ENCODE measurements at places on chromosomes 7 and 10.

GRCh38 chr7:12056381-12056780 lies 154.7 kb upstream of the TMEM106B start:
- no peak for DNase-seq

- no peak for DNase-seq
These were observed 9.8 kb upstream of the PLAC9 start for GRCh38 chr10:80122746-80123145.

DNA sequence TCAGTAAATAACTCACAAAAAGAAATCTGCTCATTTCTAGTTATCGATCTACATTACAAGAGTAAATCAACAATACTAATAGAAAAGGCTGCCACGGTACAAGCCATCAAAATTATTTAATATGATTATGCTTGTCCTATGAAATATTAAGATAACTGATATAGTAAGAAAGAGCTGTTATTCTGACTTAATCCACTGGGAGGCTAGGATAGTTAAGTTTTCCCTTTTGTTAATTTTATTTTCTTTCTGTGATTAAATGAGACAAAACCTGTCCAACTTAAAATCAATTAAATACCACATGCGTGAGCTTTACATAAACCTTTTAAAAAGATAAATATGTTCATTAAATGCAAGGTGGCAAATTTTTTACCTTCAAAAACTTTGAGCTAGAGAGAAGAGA lies 114.8 kb downstream of the LMBR1 start:
- no peak for DNase-seq

DNA sequence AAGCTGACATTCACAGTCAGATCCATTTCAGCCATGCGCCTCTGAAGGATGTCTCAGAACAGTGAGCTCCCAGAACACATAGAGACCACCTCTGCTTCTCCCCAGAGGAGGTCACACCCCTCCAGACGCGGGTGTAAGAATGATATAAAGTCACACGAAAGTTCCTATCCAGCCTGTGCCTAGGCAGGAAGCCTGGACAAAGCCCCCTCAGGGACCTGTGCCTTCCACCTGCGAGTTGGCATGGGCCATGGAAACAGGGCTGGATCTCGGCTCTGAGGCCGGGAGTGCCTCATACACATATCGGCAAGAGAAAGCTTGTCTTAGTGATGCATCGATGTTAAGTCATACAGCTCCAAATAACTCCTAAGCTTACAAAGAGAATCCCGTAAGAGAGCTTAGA lies 5.0 kb downstream of the VIPR2 start:
- no peak for DNase-seq

DNA sequence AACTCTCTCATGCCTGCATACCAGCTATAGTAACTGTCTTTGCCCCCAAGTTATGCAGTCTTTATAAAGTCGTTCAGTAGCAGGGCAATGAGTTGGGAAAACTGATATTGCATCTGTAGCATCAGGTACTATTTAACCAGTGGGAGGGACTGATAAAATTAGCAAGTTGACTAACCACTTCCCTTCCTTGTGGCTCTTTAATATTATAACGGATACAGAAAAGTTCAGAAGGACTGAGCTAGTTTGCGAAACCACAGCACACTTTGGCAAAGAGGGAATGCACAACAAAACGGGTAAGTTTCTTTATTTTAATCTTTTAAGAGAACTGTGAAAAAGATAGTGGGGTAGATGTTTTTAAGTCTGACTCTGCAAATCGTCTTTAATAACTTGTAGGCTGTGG lies 205.3 kb upstream of the HDAC9 start:
- no peak for DNase-seq

DNA sequence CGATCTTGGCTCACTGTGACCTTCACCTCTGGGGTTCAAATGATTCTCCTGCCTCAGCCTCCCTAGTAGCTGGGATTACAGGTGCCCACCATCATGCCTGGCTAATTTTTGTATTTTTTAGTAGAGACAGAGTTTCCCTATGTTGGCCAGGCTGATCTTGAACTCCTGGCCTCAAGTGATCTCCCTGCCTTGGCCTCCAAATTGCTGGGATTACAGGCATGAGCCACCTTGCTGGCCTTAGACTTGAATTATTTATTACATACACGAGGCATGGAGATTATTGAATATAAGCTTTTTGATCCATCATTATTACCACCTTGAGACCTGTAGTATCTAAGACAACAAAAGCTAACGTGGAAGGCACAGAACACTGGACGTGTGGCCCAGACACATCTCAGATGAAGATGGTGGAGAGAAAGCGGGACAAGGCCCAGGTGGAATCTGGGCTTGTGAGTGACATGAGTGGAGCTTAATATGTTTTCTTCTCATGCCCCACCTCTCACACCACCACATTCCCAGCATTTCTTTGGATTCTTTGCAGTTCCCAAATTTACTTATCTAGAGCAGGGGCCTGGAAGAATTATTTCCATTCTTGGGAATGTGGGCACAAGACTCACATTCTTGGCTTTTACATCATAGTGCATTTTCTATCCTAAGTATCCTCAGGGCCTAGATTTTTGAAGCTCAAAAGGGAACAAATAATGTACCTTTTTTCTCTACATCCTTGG lies 76.6 kb downstream of the SUGCT start:
- DNase-seq: no peak

GRCh38 chr10:89921403-89921802 lies 220.0 kb downstream of the KIF20B start:
- no peak for DNase-seq

GRCh38 chr7:25173184-25173583 lies 48.1 kb upstream of the CYCS start:
- DNase-seq: no peak

- DNase-seq: no peak
These were observed 36.3 kb downstream of the ARHGAP22 start for GRCh38 chr10:48568546-48568945.

DNA sequence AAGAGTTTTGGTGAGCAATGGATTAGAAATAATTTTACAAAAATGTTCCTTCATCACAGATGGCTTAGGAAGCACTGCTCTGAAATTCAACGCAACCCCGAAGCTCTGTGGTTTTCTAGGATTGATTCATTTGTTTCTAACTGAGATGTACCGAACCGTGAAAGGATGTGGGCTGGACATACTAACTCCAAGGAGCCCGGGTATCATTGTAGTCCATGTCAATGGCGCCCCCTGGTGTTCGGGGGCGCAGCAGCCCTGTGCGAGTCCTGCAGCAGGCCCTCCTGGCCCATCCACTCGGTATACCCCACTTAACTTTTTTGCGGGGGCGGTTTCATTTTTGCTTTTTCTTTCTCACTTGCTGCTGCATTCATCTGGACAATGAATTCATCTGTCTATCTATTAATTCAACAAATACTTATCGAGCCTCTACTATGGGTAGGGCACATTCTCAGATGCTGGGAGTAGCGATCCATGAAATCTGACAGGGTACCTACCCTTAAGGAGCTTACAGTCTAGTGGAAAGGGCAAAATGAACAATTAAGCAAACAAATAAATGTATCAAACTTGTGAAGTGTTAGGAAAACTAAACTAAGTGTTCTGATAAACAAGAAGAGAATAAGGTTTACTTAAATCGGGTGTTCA lies 25.2 kb upstream of the ITPRID1 start:
- peak; percentile 1 for DNase-seq

DNA sequence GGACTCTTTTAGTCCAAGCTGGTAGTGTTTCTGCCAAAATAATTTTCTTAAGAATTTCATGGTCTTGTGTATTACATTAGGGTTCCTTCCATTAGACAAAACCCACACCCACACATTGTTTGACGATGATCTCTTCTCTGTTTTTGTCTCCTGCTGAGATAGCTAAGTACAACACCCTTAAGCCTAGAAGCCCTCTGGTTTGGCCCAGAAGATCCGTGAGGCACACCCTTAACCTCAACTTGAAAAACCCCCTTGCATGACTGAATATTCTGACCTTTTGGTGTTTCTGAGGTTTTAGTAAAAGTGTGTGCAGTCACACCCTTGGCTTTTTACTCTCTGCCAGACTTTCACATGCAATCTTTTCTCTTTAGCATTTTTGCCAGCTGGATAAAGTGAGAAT lies 29.3 kb upstream of the ERCC6 start:
- DNase-seq: no peak

DNA sequence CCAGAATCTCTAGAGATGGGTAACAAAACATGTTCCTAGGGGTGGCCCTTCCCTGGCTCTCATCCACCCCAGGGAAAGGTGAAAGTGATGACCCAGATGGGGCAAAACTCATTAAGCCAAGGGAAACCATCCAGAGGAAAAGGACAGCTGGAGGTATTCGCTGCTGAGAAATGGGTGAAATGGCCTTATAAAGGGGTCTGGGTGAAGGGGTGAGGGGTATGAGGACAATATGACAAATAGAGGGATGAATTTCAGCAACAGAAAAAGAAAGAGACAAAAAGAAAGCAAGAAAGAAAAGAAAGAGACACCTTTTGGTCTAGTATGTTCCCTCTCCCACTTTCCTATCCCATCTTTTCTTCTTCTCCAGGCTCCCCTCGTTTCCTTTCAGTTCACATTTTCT lies 26.6 kb downstream of the ARHGAP21 start:
- no peak for DNase-seq

- no peak for DNase-seq
These were observed 142.8 kb upstream of the PHYHIPL start for GRCh38 chr10:59033622-59034021.

GRCh38 chr7:28643188-28643569 lies 230.9 kb downstream of the CREB5 start:
- DNase-seq: no peak

- peak; percentile 5 for DNase-seq
These were observed 534 bp downstream of the UBE3C start for GRCh38 chr7:157139111-157139809.

DNA sequence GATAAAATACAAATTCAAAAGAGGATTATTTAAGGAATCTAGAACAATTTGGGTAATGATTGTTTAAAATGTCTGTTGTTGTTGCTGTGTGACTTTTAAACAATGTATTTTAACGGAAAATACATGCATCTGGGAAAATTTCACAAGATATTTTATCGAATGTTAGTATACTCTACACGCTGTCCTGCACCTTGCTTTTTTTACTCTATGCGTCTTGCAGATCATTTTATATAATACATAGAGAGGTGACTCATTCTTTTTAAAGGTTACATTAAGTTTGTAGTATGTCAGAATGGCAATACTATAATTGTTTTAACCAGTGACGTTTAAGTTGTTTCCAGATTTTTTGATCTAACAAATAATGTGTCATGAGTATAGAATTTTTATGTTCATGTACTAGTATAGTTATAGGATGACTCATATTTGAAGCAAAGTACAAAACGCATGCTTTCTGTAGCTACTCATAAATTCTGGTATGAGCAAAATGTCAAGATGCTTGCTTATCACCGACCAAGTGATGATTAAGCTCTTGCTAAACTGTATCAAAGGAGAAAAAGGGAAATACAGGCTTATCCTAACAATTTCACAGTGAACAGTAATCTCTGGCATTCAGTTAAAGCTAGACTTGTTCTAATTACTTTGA lies 4.9 kb downstream of the DKK1 start:
- DNase-seq: no peak

- no peak for DNase-seq
These were observed 57.9 kb upstream of the FAM133B start for GRCh38 chr7:92648067-92648466.

DNA sequence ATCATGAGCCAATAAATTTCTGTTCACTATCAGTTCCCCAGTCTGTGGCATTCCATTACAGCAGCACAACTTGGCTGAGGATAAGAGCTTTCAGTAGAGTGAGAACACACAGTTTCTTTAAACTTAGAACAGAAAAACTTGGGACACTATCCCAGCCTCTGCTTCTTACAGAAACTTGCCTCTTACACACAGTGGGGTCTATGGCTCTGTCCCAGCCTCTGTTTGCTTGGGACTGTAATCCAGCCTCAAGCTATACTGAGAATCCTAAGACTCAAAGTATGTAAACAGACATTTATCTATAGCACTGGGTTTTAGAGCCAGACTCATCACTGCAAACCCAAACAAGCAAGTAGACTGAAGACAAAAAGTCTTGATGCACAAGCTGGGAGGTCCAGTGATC lies 355.8 kb upstream of the VSTM2A start:
- no peak for DNase-seq

DNA sequence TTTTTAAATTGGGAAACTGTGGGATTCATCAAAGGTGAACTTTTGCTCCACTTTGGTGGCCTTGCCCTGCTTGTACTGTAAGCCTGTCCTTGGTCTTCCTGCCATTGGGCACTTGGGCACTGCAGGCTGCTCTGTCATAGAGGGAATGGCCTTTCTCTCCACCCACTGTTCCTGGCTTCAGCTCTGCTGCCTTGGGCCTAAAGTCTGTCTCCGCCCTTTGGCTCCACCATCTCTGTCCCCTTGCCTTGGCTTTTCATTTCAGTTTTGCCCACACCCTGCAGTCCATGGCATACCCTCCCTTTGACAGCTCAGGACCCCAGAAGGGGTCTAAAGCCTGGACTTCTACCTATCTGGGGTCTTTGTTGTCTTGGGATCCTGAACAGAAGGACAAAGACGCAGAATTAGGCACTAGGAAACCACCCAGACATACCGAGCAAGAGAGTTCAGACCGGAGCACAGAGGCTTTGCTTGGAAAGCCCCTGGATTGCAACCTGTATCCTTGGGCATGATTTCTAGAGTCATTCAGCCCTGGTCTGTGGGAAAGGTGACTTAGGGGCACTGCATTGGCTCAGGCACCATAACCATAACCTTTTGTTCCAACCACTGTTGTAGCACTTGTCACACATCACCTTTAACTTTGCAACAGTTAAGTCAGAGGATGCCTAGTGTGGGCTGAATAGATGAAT lies 5.2 kb upstream of the ARHGAP22 start:
- no peak for DNase-seq

GRCh38 chr10:121862649-121863048 lies 65.2 kb downstream of the ATE1 start:
- DNase-seq: no peak

DNA sequence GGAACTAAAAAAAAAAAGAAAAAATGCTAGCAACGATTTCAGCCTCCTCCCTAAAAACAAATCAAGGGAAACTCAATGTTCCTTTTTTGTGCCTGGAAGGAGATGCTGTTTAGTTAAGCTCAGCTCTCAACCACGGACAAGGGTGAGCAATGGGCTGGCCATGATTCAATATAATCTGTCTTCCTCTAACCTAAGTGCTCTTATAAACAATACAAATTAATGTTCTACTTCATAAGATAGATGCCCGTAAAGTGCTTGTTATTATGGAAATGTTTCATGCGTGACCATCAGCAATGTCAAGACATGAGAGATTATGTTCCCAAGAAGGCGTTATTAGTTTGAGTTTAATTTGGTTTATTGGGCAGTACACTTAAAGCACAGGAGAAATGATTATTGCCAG lies 320.3 kb downstream of the SFMBT2 start:
- no peak for DNase-seq

Data from activated T-cell treated with anti-CD3 and anti-CD28 coated beads for 24 hours (primary cell).